Activated T-cell treated with anti-CD3 and anti-CD28 coated beads, Interleukin-2, amount 50 U/mL, for 72 hours (primary cell): ENCODE measurements at places on chromosomes 12 and 14. TPM values are rescaled to one million over a fixed set of nuclear protein-coding genes. Genes with fewer than 3 reads are reported as not detected.

- peak; percentile 48 for DNase-seq
Observed at GRCh38 chr14:68664225-68664681, 128.6 kb downstream of the ZFP36L1 start.

GRCh38 chr12:76746516-76746915 is 17.4 kb upstream of the ZDHHC17 start:
- DNase-seq, result no peak

DNA sequence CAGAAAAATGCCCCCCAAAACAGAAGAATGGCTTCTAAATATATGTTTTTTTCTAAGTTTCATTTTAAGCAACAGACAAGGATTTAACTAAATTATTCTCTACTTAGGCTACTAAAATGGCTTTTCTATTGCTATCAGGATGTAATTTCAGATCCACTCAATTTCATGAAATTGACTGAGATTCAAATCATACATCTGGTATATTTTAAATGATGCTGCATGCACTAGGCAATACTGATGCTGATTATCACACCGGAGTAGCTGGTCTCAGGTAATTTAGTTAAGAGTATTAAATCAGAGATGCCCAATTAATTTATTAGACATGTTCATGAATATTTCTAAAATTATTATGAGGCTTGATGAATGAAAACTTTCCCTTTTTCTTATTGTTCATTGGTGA is 151.7 kb downstream of the APAF1 start:
- DNase-seq, result no peak

DNA sequence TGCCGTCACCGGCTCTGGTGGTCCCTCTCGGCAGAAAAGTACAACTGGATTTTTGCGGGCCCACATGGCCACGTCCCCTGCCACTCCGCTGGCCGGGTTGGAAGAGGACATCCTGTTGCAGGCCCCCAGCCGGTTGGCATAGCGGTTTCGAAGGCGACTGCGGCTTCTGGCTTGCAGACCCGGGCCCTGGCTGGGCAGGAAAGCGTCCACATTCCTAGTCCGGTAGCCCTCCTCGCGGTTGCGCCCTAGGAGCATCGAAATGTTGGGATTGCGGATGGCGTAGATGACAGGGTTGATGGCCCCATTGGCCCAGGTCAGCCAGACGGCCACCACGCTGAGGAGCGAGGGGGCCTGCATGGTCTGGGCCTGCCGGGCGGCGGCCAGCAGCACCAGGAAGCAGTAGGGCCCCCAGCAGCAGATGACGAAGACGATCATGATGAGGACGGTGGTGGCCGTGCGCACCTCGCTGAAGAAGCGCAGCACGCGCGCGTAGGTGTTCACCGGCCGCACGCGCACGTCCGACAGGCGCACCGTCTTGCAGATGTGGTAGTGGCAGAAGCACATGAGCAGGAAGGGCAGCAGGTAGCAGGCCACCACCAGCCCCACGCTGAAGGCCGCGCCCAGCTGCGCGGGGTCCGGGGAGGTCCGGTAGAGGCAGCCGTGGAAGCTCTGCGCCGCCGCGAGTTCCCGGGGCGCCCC is 1.2 kb downstream of the GPR135 start:
- DNase-seq, result peak; percentile 51

DNA sequence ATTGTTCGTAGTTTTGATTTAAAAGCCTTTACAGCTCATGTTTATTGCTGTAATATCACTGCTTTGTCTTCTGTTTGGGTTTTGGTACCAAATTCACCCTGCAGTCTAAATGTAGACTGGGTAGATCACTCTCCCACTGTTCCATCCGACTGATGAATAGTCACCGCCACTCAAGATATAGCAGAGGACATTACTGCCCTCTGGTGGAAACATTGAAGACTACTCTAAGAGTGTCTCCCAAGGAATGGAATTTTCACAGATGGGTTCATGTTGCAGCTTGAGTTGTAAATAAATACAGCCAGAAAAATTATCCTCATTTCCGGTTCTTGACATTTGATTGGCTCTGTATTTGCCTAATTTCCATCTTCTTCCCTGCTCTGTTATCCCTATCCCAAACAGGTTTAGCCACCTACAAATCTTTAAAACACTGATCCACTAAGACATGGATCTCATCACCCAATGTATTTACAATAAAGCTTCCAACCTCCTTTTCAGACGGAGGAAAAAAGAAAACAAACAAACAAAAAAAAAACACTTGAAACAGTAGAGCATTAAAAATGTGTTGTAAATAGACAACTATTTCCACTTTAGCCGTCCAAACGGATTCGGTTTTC is 198.3 kb upstream of the CPNE8 start:
- DNase-seq, result peak; percentile 4

DNA sequence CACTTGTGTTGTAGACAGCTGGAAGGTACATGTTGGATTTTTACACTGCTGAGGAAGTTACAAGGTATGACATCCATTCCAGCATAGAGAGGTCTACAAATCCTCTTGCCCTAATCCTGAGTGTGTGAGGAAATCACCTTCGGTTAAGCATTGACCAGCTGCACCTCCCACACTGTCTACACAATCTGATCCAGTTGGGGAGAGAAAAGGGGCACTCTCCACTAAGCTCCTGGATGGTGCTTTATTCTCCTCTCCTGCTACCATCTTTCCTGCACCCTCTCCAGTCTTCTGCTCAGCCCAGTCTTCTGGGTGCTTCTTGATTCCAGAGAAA is at the start of gene OR6J1:
OR6J1 (minus strand) TSS at position 48 of the 331 bp plus-strand sequence. CDS start 9,541 bp downstream, outside the sequence.
- DNase-seq, result no peak

DNA sequence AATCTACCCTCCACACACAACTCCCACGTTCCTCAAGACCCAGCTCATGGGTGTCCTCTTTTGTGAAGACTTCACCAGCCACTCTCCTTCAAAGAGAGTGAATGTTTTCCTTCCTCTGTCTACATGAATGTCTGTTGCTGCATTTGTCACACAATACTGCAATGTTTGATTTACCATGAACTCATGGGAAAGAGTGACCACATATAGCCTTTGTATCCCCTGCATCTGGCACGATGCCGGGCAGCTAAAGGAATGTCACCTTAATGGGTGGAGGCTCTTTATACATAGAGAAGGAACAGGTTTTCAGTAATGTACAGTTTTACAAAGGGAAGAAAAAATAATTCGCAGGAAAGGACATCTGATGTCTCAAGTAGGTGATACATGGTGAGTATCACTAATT is 12.1 kb upstream of the BCDIN3D start:
- no peak for DNase-seq

DNA sequence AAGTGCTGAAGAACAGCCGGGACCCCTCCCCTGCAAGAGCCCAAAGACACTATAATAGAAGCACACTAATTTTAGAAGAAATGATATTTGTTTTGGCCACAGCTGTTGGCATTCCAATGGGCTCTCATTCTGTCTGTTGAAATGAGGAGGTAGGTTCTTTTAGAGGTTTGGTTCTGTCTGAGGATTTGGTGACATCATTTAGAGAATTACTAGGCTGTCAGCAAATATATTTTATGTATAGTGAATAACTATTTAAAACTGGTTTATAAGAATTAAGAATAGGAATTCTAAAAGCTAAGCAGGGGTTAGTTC is 200.7 kb upstream of the SLC38A2 start:
- no peak for DNase-seq

DNA sequence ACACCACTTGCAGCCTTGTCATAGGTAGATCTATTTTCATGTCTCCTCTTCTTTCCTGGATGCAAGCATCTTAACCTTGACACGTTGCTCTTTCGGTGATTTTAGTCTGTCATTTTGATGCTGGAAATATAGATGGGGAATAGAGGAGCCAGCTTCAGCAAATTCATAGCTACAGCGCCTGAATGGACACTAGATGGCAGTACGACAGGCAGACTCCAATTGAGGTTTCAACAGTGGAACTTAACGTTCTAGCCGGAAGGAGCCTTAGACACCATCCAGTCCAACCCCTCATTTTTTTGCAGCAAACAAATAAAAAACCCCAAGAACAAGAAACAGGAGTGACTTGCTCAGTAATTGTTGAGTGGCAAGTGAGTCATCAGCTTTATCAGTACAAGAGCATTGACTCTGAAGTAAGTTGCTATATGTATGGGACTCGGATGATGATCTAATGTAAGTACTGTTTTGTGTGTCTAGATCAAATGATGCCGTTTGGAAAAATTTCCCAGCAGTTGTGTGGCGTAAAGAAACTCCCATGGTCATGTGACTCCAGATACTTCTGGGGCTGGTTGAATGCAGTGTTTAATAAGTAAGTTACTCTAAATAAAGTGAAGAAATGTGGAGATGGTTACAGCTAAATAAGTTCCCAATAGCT is 9.0 kb downstream of the DMAC2L start:
- peak; percentile 75 for DNase-seq

The TAS2R8 gene
- total RNA-seq, result not detected

DNA sequence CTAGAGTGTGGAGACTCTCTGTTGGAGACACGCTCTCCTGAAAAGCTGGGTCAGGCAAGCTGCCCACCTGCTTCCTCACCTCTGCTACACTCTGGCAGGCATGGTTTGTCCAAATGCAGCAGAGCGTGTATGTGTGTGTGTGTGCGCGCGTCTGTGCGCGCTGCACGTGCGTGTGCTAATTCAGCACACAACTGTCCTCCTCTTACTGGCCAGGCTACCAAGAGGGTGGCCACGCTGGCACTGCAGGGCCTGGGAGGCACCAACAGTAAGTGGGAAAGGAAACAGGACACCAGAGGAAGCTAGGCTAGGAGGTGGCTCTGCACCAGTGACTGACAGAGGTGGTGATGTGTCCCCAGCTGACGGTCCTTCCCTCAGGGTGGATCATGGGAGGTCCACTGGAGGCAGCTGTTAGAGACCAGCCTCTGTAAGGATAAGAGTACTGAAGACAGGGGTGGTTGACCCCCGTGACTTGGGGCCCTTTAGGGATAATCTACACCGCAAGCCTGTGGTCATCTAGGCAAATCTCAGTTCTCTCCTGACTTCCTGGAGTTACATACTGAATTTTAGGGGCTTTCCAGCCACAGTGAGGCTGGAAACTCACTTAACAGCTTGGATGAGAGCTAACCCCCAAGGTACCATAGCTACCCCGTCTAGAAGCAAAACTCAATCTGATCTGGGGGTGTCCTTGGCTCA is 15.6 kb upstream of the TFCP2 start:
- no peak for DNase-seq

- no peak for DNase-seq
Observed at GRCh38 chr14:92493024-92493423, 20.6 kb upstream of the RIN3 start.

- DNase-seq, result no peak
Observed at GRCh38 chr12:43115441-43116160, 436.4 kb downstream of the ADAMTS20 start.

DNA sequence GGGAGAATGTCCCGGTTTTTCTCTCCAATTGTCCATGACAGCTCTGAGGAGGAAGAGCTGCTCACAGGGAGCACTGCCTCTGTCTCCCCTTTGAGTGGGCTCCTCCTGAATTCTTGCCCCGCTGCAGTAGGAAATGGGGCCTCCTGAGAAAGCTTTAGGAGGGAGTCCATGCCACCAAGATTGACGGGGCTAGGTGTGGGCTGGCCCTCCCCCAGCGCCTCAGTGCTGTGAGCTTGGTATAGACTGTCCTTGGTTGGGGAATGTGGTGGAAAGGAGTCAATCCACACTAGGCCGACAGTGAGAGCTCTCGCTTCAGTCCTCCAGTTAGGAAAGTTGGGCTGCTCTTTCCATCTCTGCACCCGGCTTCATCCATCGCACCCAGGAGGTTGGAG is 23.4 kb upstream of the CTDSP2 start:
- no peak for DNase-seq

The ADAM21 gene
- total RNA-seq, result 0.14 TPM

The CMKLR1 gene
- total RNA-seq, result not detected

DNA sequence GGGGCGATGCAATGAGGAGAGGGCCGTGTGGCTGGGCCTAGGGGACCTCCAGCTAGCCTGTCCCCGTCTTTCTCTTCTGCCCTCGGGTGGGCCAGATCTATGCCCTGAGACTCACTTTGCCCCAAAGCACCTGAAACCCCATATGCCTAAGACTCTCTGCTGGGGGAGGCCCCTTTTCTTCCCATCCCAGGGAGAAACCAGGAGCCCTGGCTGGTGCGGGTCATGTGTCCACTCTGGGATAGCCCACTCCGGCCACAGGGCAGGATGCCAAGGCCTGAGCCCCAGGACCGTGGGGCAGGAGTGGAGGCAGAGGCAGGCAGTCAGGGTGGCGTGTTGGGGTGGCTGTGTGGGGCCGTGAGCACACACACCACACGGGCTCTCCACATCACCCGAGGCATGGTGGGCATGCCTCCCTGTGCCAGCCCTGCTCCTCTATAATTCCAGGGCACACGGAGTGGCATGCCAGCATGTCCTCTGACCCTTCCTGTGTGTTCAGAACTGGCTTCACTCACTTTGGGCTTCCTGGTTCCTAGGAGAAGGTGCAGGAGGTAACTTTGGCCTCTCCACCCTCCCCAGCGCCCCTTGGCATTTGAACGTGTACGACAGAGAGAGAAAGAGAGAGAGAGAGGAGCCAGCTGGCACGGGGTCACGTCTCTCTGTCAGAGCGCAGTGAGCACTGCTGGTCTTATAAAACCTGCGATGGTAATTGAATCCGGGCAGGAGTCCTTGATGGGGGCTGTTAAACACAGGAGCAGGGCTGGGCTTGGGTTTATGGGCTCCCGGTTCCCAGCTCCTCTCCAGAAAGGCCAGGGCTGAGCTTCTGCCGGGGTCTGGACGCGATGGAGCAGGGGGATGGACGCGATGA is 144.2 kb downstream of the KIF26A start:
- no peak for DNase-seq

The PCNX1 gene
- total RNA-seq, result 83.3 TPM

- no peak for DNase-seq
Observed at GRCh38 chr12:92111256-92111655, 34.4 kb downstream of the BTG1 start.

DNA sequence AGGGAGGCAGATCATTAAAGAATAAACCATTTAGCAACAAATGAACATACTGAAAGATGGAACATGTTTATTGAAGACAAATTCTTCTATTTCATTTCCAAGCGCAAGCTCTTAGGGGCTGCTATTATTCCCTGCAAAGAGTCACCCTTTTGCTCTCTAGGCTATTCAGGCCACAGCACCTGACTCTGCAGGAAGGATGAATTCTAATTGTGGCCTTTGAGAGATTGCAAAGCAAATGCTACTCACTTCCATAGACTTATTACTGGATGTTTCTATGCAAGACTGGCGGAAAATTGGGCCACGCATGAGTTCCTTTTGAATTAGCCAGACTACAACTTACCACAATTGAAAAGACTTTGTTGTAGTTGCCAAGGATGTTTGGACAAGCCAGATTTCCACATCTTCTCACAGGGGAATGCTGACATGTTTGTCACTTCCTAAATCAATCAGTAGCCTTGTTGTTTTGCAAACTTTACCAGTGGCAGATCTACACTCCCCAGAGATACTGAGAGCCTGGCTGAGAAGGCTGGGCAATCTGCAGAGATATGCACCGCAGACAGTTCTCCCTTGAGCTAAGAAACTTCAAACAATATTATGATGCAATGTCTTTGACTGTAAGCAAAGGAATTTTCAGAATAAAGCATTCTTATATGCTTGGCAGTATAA is 334.3 kb upstream of the SYT1 start:
- DNase-seq, result no peak

DNA sequence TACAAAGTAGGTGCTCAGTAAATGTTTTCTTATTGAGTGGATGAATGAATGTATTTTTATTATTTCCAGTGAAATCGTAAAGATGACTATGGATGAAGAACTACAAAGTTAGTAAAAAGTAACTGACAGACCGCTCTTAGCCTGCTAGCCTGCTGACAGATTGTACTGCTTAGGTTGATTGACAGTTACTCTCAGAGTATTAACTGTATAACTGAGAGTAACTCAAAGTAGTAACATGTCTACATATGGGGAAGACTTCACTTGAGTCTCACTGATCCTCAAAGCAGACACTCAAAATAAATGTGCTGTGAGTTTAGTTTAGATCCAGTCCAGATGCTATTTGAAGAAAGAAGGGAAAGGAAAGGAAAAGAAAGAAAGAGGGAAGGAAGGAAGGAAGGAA is 272.3 kb upstream of the AMIGO2 start:
- DNase-seq, result no peak
